ENCODE measurements at places on chromosomes 6 and 20.

GRCh38 chr6:153538491-153538890 lies 407.4 kb upstream of the RGS17 start:
- no peak for DNase-seq

DNA sequence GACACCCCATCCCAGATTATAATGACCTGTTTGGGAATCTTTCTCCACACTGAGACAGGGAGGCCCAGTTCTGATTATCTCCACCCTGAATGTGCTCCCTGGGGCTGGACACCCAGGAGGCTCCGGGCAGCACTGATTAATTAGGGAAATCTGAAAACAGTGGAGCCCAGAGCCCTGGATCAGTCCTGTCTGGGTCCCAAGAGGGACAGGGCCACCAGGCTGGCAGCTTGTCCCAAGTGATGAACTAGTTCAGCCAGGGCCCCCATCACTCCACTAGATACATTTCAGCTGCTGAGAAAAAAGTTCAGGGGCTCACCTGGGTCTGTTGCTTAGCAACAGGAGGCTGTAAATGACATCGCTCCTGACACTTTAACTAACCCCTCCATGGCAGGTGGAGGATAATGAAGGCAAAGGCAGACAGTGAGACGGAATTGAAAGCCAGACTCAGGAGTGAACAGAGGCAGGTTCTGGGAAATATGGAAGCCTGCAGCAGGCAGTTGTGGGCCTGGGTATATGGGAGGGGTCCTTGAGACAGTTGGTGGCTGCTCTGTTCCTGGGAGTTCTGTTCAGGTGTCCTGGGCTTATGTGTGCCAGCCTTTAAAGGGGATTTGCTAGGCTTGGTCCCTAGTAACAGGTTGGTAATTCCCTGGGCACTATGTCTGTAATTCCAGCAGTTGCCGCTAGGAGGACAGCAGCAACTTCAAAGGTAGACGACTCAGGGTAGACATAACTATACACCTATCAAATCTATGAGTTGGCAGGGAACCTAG lies 78.3 kb upstream of the CTNNBL1 start:
- DNase-seq: no peak

DNA sequence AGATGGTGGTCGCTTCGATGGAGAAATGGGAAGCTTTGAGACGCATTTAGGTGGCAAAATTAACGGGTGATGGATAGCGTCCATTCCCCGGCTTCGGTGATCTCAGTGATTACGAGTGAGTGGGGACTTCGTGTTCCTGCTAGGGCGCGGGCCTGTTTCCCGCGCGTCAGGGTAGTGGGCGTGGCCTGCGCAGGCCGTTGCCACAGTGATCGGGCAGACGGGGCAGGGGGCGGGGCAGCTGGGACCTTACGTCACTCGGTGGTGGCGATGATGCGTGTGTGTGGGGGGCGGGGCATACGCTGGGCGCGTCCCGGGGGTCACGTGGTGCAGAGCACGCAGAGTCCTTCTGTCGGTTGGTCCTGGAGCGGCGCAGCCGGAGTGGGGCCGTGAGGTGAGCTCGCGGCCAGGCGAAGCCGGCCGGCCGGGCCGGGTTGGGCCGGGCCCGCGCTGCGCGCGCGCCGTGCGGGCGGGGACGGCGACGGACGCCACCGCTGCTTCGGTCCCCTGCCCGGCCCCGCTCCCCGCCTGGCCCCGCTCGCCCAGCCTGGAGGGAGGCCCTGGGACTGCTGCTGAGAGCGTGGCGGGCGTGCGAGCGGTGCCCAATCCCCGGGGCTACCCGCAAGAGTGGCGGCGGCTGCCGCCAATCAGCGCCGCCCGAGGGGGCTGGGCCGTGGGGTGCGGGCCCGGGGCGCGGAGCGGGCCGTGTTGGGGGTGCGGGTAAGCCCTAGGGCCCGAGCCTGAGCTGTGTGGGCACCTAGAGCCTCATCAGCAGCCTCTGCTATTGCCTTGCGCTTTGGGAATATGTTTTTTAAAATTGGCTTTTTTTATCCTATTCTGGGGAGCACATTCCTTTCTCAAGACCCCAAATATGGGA lies at the start of gene PHF20:
PHF20 (plus strand) TSS at position 327 of the 874 bp plus-strand sequence. CDS start 29,508 bp downstream, outside the sequence.
- DNase-seq: peak; percentile 98

DNA sequence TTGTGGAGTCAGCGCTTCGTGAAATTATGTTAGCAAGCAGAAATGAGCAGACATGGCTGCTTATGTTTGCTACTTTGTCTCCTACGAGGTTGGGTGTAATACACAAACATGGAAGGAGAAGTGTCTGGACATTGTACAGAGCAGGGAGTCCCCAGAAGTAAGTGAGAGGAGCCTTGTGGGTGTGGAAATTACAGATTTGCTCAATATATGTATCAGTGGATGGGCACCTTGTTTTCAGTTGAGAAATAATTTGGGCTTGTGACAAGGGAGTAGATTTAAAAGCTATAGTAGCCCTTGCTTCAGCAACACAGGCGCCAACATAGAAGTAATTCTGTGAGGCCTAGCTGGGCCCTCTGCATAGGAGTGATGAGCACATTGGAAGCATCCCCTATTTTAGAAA lies 49.2 kb downstream of the HECA start:
- no peak for DNase-seq

DNA sequence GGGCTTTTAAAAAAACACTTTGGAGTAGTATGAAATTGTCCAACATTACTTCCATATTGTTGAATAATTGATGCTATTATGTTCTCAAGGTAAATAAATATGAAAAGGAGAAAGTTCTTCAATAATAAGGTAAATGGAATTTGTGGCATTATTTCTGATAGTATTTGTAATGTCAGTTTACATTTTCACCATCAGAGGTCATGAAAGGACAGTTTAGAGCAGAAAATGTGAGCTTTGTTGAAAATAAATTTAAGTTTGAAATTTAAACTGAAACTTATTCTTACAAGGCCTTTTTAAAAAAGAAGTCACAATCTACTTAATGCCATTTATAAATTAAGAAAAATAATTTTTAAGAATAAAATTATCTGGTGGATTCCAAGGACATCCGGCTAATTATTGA lies 15.8 kb upstream of the CEP162 start:
- DNase-seq: no peak

- DNase-seq: no peak
These were observed 199.3 kb downstream of the ARID1B start for GRCh38 chr6:156976216-156977127.

- no peak for DNase-seq
These were observed 723.6 kb upstream of the FLRT3 start for GRCh38 chr20:15061061-15061430.

DNA sequence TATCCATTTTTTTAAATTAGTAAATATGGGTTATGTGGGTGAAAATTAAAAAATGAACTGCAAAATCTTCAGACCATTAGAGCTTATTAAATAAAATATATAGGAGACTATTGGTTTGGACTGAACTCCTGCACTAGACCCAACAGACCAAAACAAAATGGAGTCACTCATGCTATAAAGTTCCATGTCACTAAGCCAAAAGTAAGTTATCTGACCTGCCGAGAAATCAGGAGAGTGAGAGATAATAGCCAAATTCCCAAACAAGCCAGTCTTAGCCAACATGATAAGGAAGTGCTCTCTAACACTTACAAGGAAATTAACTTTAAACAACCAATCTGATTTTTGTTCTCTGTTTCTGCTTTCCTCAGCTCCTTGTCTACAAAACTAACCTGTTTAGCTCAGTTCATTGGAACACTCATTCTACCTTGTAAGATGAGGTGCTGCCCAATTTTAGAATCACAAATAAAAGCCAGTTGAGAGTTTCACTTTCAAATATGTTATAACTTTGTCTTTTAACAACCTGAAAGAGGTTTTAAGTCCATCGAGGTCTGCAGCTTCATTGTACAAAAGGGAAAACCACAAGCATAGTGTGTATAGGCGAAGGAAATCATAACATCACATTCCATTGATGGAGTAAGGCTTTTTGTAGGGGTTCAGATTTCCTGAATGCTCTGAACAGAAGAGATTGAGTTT lies 220.5 kb downstream of the TENT5A start:
- DNase-seq: no peak

DNA sequence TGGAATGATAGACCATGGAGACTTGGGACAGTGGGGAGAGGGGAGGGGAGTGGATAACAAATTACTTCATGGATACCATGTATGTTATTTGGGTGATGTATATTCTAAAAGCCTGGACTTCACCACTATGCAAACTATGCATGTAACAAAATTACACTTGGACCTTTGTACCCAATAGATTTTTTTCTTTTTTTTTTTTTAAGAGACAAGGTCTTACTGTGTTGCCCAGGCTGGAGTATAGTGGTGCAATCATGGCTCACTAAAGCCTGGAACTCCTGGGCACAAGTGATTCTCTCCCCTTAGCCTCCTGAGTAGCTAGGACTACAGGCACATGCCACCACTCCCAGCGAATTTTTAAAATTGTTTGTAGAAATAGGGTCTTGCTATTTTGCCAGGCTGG lies 45.3 kb downstream of the RIPOR2 start:
- DNase-seq: no peak

GRCh38 chr20:58340151-58340550 lies 30.6 kb downstream of the RAB22A start:
- DNase-seq: no peak

- DNase-seq: no peak
These were observed 569.7 kb downstream of the EPHA7 start for GRCh38 chr6:92849636-92850035.

DNA sequence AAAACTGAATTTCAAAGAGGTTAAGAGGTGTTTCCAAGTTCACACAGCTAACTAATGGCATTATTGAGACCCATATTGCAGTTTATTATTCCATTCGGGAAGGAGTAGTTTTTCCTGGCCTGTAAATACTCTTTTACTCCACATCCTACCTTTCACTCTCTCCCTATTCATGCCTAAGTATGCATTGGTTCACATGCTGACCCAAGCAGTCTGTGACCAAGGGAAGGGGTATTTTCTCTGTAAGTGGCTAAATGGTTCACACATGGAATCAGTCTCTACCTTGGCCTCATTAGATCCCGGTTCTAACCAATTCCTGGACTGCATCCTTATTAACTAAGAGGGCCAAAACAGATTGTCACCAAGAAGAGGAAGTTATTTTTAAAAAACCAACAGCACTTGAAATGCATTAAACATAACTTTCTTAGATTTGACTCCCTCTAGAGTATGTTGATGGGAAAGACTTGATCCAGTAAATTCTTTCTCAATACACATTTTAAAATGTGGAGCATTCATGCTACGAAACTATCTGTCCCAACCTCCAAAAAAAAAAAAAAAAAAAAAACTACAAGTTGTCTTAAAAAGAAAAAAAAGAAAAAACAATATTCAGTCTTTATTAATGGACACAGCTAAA lies 17.8 kb upstream of the RSPO3 start:
- DNase-seq: no peak

GRCh38 chr6:39948199-39948791 lies 14.0 kb upstream of the MOCS1 start:
- no peak for DNase-seq

- no peak for DNase-seq
These were observed 492.9 kb downstream of the UTRN start for GRCh38 chr6:144778056-144778455.

- no peak for DNase-seq
These were observed 481.4 kb upstream of the BTBD3 start for GRCh38 chr20:11436113-11436905.

DNA sequence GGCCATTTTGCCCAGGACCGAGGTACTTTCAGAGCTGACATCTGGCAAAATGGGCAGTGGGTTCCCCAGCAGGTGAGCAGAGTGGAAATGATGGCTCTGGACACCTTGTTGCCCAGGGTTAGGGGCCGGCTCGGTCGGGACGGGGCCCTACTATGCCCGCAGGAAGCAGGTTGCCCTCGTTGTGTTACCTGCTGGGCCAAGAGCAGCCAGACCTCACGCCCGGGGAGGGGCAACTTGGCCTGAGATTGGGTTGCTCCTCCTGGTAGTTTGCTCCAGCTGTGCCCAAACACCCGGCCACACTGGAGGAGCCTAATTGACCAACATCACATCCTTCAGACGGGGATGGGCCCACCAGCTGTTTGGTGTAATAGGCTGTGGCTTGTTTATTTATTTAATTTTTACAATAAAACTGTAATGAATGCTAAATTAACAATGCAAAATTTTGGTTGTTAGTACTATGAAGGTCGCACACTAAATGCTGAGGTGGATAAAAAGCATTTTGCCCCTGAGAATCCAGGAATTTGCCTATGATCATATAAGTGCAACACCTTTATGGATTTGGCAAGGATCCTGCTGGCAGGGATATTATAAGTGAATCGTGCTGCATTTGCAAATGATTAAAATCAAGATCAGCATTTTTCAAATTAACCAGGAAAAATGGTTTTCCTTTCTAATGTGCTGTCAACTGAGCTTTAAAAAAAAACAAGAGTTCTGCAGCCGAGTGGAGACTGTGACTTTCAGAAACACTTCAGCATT lies 26.6 kb upstream of the PCMTD2 start:
- DNase-seq: no peak

DNA sequence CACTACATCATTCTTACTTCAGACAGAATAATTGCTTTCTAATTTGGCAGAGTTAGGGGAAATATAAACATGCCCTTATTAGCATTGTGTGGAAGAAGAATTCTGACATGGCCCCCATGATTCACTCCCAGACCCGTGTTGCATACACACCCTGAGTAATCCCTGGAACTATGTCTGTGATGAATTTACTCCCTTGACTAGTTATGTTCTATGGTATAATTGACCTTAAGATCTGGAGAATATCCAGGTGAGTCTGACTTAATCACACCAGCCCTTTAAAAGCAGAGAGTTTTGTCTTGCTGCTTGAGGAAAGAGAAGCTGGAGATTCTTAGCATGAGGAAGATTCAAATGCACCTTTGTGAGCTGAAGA lies 262.9 kb downstream of the SOX4 start:
- no peak for DNase-seq

DNA sequence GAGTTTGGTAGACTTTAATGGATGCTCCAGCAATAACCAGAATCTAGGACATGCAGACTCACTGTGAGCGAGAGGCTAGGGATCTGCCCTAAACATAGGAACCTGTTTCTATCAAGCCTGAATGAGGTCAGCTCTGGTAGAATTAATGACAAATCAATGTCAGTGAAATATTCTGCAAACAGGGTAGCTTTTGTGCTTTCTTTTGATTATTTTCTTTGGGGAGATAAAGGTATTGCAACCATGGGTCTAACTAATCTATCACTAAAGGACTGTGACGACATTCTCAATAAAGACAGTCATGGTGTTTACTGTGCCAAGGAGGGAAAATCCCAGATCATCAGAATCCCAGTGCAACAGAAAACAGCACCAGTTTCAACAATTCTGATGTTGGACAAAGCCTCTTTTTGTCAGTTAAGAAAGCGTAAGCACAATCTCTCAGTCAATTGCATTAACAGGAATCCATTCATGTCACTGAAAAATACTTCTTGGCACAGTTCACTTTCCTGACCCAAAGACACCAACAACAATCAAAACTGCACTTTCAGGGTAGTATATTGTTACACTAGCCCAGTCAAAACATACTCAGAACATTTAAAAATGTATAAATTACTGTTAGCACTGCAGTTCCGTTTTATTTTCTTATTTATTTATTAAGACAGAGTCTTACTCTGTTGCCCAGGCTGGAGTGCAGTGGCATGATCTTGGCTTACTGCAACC lies 36.8 kb upstream of the SMIM29 start:
- DNase-seq: no peak

Measured in fibroblast of the conjunctiva (primary cell).